SK-N-SH (cell line): ENCODE measurements at places on chromosomes 7 and 10.

- DNase-seq: no peak
Measured at GRCh38 chr7:11751807-11752389, 80.1 kb downstream of the THSD7A start.

GRCh38 chr7:116671681-116672595, at the start of gene MET:
Gene MET (plus strand): TSS chr7:116672196. CDS start chr7:116699085, 26,889 bp downstream.
- DNase-seq: peak; percentile 73

DNA sequence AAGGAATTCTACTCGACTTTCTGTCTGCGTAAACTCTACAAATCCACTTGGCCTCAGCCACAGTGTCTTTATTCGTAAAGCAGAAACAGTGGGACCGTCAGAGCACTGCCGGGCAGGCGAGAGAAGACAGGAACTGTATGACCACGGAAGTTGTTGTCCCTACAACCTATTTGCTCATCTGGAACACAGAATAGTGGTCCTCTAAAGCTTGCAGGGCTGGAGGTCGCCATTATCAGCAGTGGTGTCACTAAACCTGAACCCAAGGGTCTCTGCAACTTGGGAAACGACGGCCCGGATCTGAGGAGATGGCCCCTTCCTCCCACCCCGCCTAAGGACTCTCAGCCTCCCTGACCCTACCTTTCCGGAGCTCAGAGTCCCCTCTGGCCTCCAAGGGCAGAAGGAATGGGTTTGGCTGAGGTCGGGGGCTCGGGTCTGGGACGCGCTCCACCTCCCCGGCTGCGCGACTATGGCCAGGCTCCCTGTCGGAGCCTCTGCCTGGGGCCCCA, 442 bp downstream of the STYXL1 start:
- DNase-seq: no peak

DNA sequence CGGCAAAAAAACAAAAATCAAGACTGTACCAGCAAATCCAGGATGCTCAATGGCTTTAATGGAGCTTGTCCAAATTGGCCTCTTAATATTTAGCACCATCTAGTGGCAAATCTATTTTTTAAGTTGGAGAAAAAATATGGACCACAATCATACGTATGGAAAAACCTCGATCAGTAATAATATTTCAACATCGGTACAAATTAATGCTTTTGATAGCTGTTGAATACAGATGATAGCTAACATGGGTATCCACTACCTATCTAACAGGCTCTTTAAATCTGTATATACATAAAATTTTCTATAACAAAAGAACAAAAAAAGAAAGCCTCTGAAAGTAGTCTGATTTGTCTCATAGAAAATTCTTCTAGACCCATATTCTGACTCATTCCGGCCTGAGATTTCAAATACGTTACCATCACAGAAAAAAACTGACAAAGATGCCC, 29.2 kb downstream of the COA1 start:
- peak; percentile 59 for DNase-seq
